G401 (cell line): ENCODE measurements at places on chromosomes 5 and 9.
A peak's percentile ranks its signal among the peaks of the same experiment; 100 is the strongest.

GRCh38 chr9:71908825-71909224 lies 2.2 kb downstream of the ABHD17B start:
- peak; percentile 42 for DNase-seq

DNA sequence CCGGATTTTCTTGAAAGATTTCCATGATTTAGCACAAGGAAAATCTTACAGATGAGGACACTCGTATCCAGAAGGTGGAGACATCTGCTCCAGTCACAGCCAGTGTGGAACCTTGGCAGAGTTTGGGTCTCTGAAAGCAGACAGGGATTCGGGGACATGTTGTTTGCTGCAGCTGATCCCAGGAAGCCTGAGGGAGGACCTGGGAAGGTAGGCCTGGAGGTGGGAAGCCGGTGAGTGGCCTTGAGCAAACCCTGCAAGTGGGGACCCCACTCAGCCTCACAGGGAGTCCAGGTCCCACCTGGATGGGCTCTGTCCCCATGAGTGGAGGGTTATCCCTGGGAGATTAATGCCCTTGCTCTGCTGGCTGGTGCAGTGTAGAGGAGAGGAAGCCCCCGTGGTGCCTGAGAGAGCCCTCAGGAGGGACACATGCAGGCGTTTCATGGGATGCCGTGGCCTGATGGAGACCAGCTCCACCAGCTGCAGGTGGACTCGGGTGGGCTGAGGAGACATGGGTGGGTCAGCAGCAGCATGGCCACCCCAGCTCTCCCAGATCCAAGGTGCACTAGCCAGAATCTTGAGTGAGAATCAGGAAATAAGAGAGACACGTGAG lies 7.8 kb downstream of the MRPS2 start:
- DNase-seq, result no peak

GRCh38 chr9:89722712-89723111 lies 117.9 kb downstream of the GADD45G start:
- DNase-seq, result no peak

DNA sequence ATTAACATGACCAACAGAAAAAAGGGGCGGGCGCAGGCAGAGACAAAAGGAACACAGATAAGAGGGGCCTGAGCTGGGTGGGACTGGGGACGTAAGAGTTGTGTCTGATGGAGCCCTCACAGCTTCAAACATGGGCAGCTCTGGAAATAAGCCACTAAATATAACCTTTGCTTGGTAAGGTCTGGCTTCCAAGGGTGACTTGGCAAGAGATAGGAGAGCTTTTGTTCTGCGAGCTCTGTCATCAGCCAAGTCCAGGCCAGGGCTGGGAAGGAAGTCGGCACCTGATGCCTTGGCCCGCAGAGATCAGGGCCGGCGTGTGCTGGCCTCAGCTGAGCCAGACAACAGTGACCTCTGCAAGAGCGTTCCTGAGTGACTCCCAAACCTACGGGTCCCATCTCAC lies 11.8 kb downstream of the TRUB2 start:
- peak; percentile 73 for DNase-seq

DNA sequence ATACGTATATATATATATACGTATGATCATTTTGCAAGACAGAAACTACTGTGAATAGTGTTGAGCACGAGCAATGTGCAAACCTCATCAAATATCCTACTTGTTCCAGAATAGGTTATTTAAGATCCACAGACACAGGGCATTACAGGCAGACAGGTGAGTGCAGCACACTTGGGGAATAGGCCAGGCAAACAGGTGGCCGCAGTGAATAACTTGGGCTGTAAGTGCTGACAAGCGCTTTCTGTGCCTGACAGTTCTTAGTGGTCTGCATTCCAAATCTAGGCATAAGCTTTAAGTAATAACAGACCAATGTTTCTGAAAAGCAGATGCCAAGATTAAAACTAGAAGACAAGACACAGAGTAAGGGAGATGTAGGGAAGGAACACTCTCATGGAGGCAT lies 77.9 kb downstream of the LHFPL2 start:
- no peak for DNase-seq

- no peak for DNase-seq
These were observed 177.6 kb upstream of the TLX3 start for GRCh38 chr5:171131497-171131896.

DNA sequence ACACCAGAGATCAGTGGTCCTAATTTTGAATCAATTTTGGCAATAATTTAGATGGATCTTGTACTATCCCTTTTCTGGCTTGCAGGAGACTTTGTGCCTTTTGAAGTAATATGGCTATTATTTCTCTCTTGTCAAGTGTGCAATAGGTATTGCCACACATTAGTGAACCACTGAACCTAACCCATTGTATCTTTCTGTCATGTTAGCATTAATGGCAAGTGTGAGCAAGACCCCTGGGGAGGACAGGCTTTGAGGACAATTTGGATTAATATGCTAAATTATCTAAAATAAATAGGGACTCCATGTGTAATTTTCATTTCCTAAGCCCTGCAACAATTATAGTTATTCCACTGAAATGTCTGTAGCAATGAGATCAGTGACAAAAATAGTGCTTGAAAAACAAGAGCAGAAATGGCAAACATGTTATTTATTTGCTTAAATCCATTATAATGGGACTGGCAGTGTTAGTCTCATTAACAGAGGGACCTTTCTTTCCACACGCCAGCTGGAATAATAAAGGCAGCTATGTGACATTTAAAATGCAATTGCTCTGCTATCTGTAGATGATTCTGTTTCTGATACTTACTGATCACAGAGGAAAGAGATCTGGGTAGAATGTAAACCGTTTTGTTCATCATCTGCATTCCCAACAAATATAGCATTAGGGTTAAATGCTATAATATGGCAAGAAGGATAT lies 753.3 kb upstream of the ZNF608 start:
- DNase-seq, result peak; percentile 15

DNA sequence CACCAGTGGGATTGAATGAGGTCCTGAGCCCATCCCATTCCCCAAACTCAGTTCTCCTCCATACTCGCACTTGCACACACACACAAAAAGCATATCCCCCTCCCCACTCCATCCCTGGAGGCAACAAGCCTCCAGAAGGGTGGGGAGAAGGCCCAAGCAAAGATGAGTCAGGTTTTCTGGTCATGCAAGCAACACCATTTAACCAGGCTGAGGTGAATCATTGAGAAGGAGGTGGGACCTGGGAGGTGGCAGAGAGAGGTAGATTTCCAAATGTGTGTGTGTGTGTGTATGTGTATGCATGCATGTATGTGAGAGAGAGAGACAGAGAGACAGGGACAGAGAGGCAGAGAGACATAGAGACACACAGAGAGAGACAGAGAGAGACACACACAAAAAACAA lies 185.2 kb upstream of the TRIM32 start:
- no peak for DNase-seq

DNA sequence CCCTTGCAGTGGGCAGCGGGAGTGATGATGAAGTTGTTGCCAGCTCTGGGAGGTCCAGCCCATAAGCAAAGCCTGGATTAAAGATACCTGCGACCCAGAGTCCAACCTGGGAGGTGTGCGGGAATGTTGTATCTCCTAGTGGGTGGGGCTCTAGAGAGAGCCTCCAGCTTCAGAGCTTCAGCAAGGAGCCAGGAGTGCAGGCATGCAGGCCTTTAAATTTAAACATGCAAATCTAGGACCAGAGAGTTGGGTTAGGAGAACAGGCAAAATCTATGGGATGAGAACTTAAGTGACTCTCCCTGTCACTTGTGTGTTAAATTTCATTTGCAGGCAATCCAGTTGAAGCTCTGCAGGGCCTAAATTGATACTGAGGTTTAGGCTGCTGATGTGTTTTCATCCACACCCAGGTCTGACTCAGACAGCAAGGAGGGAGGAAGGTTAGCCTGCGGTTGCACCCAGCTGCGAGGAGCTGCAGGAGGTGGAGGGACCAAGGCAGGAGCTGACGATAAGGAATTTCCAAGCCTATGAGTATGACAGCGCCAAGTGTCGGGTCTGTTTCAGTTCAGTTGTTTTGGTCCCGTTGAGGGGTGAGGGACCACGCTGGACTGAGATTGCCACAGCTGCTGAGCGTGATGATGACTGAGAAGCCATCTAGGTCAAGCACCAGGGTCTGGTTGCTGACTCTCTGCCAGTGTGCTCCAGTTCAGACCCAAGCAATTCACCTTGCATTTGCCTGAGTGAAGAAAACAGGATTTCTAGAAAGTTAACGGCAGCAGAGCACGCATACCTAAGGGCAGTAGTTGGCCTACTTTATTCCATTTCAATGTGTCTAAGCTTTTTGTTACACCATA lies 243.0 kb downstream of the ICE1 start:
- no peak for DNase-seq

DNA sequence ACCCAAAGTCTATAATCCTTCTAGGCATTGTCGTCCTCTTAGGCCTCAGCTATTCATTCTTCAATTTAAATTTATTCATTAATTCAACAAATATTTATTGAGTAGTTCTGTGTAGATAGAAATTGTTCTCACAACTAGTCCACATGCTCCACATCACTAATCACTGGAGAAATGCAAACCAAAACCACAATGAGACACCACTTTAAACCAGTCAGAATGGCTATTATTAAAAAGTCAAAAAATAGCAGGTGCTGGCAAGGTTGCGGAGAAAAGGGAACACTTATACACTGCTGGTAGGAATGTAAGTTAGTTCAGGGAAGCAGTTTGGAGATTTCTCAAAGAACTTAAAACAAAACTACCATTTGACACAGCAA lies 51.1 kb upstream of the TNFSF15 start:
- no peak for DNase-seq

GRCh38 chr5:86360801-86361200 lies 256.9 kb upstream of the COX7C start:
- no peak for DNase-seq

DNA sequence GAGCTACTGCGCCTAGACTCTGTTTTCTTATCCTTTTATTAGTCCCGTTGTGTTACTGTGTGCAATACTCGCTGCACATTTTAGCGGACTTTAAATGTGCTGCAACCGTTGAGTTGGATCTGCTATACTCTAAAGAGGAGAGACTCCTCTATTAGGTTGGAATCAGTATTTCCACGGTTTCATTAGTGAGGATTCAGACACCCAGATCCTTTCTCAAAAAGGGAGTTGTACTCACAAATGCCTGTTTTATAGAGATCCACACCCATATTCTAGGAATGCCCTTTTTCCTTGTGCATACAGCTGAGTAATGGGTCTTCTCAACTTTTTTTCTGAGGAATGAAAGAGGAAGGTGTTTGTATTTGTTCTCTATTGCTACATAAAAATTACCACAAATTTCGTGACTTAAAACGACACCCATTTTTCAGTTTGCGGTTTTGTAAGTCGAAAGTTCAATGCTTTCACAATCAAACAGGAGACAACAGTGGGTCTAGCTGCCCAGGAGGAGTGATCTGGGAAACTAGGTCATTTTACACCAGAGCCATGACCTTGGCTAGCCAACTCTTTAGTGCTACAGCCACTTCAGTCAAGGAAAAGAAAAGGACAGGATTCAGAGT lies 52.8 kb upstream of the SLC44A1 start:
- no peak for DNase-seq
